ENCODE measurements at places on chromosomes 5 and 9.
A peak's percentile ranks its signal among the peaks of the same experiment; 100 is the strongest.

- no peak for DNase-seq
Observed at GRCh38 chr5:143168171-143168741, 235.2 kb downstream of the NR3C1 start.

DNA sequence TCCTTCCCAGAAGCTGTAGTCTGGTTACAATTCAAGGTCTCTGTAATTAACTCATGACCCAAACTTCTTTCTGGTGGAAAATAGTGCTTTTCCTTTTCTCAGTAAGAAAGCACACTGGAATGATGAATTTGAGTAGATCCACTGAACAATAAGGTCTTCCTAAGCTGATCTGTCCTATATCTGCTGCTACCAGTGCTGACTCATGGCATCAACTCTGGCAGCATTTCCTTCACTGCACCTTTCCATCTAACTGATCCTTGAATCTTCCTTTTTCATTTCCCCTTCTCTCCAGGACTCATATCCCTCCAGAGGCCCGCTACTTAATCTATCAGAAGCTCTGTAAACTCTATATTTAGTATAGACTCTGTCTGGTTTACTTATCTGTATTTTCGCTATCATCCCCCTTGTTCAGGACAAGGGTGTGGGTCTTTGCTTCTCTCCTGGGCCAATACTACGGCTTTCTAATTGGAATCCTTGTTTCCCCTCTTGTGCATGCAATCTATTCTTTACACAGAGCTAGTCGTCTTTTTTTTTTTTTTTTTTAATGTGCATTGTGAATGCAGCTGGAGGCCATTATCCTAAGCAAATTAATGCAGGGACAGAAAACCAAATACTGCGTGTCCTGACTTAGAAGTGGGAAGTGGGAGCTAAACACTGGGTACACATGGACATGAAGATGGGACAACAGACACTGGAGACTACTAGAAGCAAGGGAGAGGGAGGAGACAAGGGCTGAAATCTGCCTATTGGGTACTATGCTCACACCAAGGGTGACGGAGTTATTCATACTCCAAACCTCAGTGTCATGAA, 192.2 kb upstream of the RPS23 start:
- DNase-seq, result no peak

- peak; percentile 48 for DNase-seq
Observed at GRCh38 chr5:133052317-133053175, 733 bp downstream of the HSPA4 start.

DNA sequence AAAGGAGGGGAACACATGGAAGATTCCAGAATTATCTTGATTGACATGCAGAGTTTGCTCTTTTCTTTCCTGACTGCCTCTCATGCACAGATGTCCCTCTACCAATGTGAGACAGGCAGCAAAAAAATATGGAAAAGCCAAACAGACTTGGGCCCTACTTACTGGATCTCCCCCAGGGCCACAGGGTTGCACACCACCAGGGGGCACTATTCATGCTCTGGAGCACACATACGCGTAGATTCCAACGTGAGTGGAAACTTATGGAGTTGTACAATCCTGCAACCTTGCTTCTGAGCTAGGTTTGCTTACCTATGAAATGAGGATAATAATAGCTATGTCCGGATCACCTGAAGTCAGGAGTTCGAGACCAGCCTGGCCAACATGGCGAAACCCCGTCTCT, 319.5 kb downstream of the ARHGEF28 start:
- DNase-seq, result peak; percentile 27

DNA sequence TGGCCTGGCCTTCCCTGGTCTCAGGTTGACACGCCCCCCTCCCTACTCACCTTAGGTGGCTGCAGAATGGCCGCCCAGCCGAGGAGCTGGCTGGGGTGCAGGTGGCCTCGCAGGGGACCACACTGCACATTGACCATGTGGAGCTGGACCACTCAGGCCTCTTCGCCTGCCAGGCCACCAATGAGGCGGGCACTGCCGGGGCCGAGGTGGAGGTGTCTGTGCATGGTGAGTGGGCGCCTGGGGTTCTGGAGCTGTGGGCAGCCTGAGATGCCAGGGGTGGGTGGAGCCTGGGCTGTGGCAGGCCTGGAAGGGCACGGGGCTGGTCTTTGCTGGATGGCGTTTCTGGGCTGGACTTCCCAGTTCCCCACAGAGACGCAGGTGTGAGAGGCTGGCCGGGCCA, 88.7 kb upstream of the ASS1 start:
- no peak for DNase-seq

DNA sequence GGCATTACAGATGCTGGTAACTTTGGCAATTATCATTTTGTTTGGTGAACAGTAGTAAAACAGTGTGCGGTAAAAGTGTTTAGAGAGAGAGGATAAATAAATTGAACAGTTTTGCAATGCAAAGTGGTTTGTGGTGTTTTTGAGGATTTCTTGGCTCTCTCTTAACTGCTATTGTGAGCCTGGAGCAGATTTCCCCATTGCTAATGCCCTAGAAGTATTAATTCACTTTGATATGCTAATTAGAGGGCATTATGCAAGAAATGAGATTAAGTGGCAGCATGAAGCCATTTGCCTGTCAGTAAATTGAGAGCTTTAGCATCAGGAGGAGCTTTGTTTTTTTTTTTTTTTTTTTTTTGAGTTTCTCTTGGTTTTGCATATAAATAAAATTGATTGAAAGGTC, 8.2 kb downstream of the PBX3 start:
- no peak for DNase-seq

GRCh38 chr5:173680660-173681242, 64.3 kb upstream of the BOD1 start:
- DNase-seq, result no peak

DNA sequence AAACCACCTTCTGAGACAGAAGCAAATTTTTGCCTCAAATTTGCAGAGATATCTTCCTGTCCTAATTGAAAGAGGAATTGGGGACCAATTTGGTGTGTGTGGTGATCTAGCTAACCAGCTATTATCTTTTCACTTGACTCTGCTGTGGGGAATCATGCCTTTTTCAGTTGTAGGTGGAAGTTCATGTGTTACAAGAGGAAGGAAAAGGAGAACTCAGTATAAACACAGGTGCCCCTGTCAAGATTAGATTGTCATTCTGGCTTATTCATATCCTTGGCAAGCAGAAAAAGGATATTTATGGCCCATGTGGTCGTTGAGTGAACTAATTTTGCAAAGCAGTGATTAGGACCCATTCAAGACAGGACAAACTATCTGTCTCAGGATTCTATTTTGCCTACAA, 336.8 kb upstream of the SLC30A5 start:
- no peak for DNase-seq

- no peak for DNase-seq
Observed at GRCh38 chr5:72459089-72459661, 48.0 kb downstream of the ZNF366 start.

- no peak for DNase-seq
Observed at GRCh38 chr5:174832025-174832424, 107.6 kb downstream of the MSX2 start.

DNA sequence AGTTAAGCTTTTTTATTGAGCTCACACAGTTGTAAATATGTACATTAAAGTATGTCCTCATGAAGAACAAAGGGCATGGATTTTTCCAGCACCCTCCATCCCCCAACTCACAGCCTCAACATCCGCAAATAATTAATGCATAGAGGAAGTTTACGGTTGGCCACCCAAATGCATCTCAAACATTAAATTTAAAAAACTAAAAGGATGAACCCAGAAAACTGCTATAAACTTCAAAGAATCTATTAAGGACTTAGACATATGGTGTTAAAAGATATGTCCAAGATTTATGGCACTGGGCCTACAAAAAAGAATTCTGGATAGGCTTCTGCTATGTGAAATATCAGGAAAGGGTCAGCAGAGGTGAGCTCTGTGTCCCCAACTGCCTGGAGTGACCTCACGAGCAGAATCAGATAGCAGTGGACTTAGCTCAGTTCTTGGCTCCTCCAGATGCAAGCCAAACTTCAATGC, 54.0 kb upstream of the TNC start:
- no peak for DNase-seq

GRCh38 chr5:181051841-181052671, 12.0 kb downstream of the BTNL9 start:
- DNase-seq, result no peak

- DNase-seq, result no peak
Observed at GRCh38 chr5:135108569-135108968, 74.5 kb upstream of the PITX1 start.

GRCh38 chr9:95511952-95512708, 4.6 kb downstream of the PTCH1 start:
- DNase-seq, result peak; percentile 34

GRCh38 chr9:109320331-109320741, 523 bp downstream of the EPB41L4B start:
- no peak for DNase-seq

- no peak for DNase-seq
Observed at GRCh38 chr9:106846857-106847256, 16.1 kb upstream of the ZNF462 start.

DNA sequence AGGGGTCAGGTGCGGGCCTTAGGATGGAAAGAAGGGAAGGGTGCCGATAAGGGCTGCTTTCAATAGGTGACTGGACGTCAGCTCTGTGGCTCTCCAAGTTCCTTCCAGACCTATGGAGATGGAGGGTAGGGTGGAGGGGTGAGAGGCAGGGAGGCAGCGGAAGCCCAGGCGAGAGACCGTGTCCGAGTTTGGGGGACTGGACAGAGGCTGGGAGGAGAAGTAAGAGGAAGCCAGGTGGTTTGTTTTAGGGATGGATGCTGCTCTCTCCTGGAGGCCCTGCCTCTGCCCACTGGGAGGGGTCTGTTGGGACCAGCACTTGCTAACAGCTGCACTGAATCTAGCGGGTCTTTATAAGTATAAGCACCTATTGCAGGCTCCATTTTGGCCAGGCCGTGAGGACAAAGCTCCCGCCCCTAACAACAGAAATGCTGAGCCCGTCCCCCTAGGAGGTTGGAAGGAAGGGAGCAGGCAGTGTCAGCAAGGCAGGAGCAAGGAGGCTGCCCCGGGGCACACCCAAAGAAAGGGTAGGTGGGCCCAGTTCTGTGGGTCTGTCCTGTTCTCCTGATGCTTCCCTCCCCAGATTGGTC, 167.5 kb downstream of the DAB2IP start:
- no peak for DNase-seq

- DNase-seq, result no peak
Observed at GRCh38 chr9:18955626-18956025, 77.4 kb downstream of the SAXO1 start.

- DNase-seq, result no peak
Observed at GRCh38 chr5:59275170-59275509, 618.4 kb downstream of the PDE4D start.

GRCh38 chr5:159704160-159704559, 212.1 kb upstream of the ADRA1B start:
- DNase-seq, result no peak

- no peak for DNase-seq
Observed at GRCh38 chr5:96288845-96289185, 144.2 kb downstream of the PCSK1 start.

- DNase-seq, result no peak
Observed at GRCh38 chr9:115022760-115023434, 92.5 kb upstream of the TNFSF8 start.

DNA sequence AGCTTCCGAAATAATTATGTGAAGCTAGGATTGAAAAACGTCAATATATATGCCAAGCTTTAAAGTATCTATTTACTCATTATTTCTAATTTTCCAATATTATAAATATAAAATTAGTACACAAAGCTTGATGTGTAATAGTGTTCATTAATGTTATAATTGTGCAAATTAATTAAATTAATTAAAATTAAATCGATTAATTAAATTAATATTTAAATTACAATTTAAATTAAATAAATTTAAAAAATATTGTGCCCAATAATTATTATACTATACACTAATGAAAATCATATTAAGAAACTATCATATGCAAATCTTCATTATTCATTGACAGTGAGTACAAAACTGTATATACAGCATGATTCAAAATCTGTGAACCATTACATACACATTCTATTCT, 409.8 kb downstream of the FAM170A start:
- no peak for DNase-seq

DNA sequence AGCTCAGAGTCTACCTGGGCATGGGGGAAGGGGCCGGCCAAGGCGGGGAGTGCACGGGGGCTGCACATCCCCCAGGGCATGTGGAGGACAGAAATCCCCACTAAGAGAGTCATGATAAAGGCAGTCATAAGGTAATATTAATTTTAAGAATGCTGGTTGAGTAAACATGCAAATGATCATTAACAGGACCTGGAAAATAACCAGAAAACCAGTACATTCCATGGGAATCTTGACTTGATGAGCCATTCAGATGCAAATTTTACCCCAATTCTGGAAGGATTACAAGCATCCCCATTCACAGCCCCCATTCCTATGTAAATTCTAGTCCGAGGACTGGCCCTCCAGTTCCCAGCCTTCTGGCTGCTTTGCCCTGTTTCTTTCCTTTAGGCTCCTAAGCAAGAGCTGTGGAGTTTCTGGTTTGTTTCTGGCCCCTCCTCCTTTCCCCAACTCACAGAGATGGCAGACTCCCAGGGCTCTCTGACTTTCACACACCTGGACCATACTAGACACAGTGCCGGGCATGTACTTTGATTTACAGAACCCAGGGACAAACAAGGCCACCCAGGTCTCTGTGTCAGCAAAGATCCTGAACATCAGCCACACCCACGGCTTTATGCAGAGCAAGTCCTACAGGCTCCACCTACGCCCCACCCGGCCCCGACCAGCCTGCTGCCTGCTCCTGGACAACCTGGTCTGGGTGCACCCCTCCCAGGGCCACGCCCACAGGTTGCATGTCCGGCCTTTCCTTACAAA, 62.7 kb downstream of the SEMA4D start:
- no peak for DNase-seq

DNA sequence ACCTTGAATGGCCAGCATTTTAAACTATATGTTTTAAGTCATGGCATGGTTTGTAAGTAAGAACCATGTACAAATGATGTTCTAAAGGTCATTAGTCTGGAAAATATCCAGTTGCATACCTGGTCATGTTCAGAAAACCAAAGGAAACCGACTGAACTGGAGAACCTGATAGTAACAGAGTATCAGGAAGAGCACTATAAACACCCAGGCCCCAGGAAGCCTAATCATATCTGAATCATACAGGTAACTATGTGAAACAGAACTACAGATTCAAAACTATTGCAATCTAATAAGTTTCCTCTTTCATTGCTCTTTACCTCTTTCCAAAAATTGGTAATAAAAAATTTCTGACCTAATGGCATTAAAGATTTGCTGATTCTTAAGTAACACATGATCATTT, 500.3 kb downstream of the ARHGEF28 start:
- DNase-seq, result no peak

- no peak for DNase-seq
Observed at GRCh38 chr5:141517880-141518617, 29.2 kb downstream of the PCDHGC5 start.

DNA sequence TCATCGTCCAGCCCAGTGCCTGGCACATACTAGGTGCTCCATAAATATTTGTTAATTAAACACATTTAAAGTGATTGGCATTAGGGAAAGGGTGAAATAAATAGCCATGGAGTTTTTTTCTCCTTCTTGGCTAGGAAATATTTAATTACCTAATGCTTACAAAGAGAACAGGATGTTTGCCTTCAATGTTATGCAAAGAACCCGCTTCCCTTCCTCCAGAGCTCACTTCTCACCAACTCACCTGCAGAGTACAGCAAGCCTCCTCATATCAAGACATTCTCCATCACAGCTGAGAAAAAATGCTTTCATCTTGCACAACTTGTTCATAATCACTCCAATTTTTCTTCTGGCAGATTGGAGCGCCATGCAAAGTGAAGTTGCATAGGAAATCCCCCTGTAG, 161.7 kb upstream of the STK32A start:
- no peak for DNase-seq

All from SK-N-DZ (cell line).